ENCODE measurements at places on chromosomes 7 and 10. TPM values are rescaled to one million over a fixed set of nuclear protein-coding genes. Genes with fewer than 3 reads are reported as not detected.

ARHGAP22 gene
- not detected for total RNA-seq

DRGX gene
- not detected for total RNA-seq

FAM237B gene
- not detected for total RNA-seq

WDR86 gene
- total RNA-seq, result 0.25 TPM

GRB10 gene
- 6.9 TPM for total RNA-seq

AOAH gene
- 17.1 TPM for total RNA-seq

DNA sequence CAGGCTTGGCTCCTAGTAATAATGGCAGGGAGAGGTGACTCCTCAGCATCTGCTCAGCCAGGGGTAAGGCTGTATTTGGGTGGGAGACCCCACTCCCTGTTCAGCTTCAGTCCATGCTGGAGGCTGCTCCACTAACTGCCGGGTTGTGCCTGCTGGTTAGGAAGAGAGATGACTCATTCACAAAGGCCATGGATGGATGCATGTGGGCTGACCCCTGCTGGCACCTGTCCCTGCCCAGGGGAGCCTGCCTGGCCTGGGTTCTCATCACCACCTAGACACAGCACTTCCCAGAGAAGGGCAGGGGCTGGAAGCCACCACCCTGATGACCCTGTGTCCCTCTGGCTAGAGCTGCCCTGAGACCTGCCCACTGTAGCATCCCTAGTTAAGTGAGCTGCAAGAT, 59.0 kb downstream of the VSTM4 start:
- DNase-seq, result no peak
- no peak overlapping the region for H3K27ac ChIP-seq
- peaks cover 3% of the 10 kb centered on the region for H3K27me3 ChIP-seq
- no peaks in the 10 kb centered on the region for H3K4me1 ChIP-seq
- no peaks in the 10 kb centered on the region for H3K36me3 ChIP-seq

DNA sequence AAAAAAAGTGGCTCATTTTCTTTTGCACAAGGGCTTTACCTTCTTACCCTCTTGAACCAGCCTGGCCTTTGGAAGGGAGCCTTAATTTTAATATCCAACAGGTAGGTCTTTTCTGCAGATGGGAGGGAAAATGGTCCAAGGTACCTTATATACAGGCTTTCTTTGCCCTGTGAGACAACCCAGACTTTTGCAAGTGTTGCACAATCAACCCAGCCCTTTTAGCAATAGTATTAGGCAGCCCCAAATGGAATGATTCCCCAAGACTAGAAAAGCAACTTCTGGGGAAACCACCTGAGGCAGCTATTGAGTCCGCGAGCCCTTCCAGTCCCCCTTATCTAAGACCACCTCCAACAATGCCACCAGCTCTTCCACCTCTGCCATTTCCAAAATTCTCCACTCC, 1138.3 kb downstream of the XPNPEP1 start:
- DNase-seq, result no peak
- no peak overlapping the region for H3K4me3 ChIP-seq
- no peaks in the 10 kb centered on the region for H3K27me3 ChIP-seq
- H3K36me3 ChIP-seq, result no peaks in the 10 kb centered on the region
- H3K27ac ChIP-seq, result no peak overlapping the region

DNA sequence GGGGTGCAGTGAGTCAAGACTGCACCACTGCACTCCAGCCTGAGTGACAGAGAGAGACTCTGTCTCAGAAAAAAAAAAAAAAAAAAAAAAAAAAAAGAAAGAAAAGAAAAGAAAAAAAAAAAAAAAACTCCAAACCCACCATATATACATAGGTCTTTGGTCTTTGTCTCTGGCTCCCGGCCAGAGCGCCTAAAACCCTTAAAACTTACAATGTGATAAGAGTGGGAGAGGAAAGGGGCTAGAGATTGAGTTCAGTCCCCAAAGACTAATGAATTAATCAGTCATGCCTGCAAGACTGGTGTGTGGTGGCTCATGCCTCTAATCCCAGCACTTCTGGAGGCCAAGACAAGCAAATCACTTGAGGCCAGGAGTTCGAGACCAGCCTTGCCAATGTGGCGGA, 6.8 kb upstream of the NFE2L3 start:
- no peaks in the 10 kb centered on the region for H3K4me1 ChIP-seq
- no peaks in the 10 kb centered on the region for H3K27me3 ChIP-seq
- no peak overlapping the region for H3K27ac ChIP-seq

- H3K4me1 ChIP-seq, result peaks cover 27% of the 10 kb centered on the region
- DNase-seq, result no peak
- H3K27me3 ChIP-seq, result no peaks in the 10 kb centered on the region
These were observed 220 bp upstream of the ZKSCAN5 start for GRCh38 chr7:99504281-99504602.

DNA sequence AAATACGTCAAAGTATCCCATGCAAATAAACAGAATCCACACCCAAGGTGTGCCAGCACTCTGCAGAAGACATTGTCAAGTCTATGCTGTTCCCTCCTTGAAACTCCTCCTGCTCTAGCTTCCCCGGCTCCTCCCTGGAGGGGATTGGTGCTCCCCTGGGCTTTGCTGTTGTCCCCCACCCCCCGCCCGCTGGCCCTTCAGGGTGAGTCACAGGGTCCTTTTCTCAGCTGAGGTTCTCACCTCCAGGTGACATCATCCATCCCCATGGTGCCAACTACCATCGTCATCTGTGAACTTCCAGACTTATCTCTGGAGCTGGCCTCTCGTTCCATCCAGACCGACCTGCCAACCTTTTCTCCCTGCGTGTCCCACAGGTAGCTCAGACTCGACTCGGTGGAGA, 77.0 kb downstream of the ITIH5 start:
- DNase-seq, result no peak
- H3K27me3 ChIP-seq, result no peaks in the 10 kb centered on the region
- H3K36me3 ChIP-seq, result no peaks in the 10 kb centered on the region
- H3K4me1 ChIP-seq, result peaks cover 13% of the 10 kb centered on the region
- H3K4me3 ChIP-seq, result no peak overlapping the region
- no peak overlapping the region for H3K27ac ChIP-seq

DNA sequence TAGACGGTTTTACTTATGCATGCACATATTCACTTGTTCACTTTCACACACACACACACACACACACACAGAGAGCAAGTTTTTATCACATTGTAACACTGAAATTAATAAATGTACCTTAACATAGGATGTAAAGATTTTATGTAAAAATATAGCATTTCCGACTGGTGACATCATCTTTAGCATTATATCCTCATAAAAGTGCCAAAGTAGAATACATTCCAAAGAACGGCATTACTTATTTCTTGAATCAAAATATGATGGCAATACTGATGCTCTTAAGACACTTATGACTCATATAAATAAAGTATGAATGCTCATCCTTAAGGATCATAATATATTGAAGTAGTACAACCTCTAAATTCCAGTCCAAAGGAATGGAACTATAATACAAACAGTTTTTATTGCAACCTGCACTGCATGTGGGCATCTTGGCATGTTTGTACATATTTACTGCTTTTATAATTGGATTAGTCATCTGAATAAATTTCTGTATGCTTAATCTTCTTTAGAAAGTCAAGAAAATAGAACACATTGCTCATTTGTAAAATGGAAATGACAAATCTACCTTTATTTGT, 290.0 kb upstream of the SEMA3A start:
- no peak overlapping the region for H3K27ac ChIP-seq
- no peak overlapping the region for H3K4me3 ChIP-seq
- no peaks in the 10 kb centered on the region for H3K4me1 ChIP-seq
- H3K27me3 ChIP-seq, result no peaks in the 10 kb centered on the region
